ENCODE measurements at places on chromosomes 1 and 21.
A peak's percentile ranks its signal among the peaks of the same experiment; 100 is the strongest.

- DNase-seq, result no peak
Observed at GRCh38 chr1:105909811-105910210, 1146.7 kb upstream of the PRMT6 start.

- no peak for DNase-seq
Observed at GRCh38 chr1:188660572-188660971, 1817.1 kb downstream of the BRINP3 start.

DNA sequence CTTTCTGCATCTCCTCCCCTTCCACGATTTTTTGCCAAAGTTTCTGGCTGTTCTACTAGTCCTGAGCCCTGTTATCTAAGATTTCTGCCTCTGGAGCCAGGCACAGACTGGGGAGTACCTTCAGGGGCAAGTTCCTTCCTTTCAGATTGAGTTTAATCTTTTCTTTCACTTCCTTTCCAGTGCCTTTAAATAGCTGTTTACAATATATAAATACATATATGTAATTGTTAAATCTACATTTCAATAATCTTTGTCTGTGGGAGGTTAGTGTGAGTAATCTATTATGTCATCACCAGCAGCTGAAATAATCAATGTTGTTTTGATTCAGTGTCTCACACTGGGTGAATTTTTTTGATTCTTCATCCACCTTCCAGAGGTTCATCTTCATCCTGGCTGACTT is 31.8 kb downstream of the DIPK1A start:
- DNase-seq, result no peak

GRCh38 chr1:108722292-108722691 is 9.6 kb downstream of the FNDC7 start:
- DNase-seq, result no peak

- DNase-seq, result no peak
Observed at GRCh38 chr1:179575497-179576314, at the start of gene NPHS2. Gene NPHS2, minus strand, starts transcription at chr1:179575948. Its CDS starts 84 bp downstream, at chr1:179575864.

GRCh38 chr1:234934611-234935033 is 194.0 kb downstream of the TOMM20 start:
- no peak for DNase-seq

- no peak for DNase-seq
Observed at GRCh38 chr1:166330096-166330495, 163.3 kb upstream of the FAM78B start.

- no peak for DNase-seq
Observed at GRCh38 chr1:162922201-162922600, 61.2 kb upstream of the CCDC190 start.

- peak; percentile 38 for DNase-seq
Observed at GRCh38 chr1:200302192-200302920, 107.5 kb downstream of the ZNF281 start.

GRCh38 chr1:160659566-160659965 is 12.7 kb upstream of the SLAMF1 start:
- no peak for DNase-seq

DNA sequence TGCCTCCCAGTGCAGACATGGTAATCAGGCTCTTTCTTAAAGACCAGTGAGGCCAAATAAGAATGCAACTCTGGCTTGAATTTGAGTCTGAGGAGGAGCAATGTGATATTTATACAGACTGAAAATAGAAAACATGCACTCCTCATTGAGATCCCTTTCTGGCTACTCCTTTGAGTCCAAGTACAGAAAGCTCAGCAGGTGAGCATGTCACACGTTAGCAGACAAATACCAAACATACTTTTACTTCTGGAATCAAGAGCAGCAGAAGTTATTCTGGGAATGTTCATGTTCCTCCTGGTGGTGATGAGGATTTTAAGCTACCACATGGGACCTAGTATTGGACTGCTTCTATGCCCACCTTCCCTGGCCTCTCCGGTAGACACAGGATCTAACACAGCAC is 48.3 kb downstream of the PGBD5 start:
- no peak for DNase-seq

GRCh38 chr1:242008826-242009495 is 10.1 kb upstream of the MAP1LC3C start:
- no peak for DNase-seq

DNA sequence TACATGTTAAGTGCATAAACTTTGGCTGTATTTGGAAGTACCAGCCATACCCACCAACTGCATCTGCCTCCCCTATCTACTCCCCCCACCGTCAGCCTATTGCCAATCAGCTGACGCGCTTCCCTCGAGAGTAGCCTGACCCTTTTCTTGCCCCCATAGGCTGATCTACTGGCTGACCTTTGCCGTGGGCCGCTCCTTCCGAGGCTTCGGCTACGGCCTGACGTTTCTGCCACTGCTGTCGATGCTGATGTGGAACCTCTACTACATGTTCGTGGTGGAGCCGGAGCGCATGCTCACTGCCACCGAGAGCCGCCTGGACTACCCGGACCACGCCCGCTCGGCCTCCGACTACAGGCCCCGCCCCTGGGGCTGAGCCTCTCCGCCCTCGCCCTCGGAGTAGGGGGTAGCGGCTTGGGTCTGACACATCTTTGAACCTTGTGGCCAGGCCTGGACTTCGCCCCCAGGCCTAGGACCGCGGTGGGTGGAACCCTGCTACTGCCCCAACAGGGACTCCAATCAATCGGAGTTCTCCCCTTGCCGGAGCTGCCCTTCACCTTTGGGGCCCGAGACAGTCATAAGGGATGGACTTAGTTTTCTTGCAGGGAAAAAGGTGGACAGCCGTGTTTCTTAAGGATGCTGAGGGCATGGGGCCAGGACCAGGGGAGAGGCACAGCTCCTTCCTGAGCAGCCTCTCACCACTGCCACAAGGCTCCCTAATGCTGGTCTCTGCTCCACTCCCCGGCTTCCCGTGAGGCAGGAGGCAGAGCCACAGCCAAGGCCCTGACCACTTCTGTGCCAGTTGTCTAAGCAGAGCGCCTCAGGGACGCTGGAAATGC is 4.0 kb downstream of the GLMP start:
- no peak for DNase-seq

GRCh38 chr1:172425339-172425738 is 4.9 kb downstream of the C1orf105 start:
- no peak for DNase-seq

DNA sequence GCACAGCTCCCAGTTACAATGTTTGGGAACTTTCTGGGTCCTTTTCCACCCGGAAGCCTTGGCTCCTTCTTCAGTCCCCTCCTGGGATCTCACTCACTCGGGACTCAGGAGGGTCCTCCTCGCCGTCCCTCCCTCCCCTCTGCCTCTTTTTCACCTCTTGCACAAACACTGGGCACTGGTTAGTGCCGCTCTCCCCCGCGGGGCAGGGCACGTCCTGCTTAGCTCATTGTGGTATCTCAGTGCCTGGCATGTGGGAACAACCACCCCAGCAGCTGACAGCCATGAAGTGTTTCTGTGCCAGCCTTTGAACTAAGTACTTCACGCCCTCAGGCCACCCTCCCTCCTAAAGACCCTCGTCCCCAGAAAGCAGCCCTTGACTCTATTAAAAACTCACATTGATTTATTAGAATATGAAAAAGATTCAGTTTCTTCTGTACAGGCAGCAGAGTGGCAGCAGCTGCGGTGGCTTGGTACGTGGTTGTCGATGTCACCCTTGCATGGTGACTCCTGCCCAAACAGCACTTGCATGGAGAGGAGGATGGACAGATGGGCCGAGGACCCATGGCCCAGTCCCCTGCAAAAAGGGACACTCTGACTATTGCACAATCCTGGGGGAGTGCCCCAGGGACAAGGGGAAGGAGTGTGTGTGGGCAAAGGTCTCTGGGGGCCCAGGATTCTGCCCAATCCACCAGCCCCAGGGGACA is 56.3 kb downstream of the SLC9A1 start:
- DNase-seq, result no peak

- DNase-seq, result no peak
Observed at GRCh38 chr1:175148068-175148467, 44.5 kb downstream of the KIAA0040 start.

DNA sequence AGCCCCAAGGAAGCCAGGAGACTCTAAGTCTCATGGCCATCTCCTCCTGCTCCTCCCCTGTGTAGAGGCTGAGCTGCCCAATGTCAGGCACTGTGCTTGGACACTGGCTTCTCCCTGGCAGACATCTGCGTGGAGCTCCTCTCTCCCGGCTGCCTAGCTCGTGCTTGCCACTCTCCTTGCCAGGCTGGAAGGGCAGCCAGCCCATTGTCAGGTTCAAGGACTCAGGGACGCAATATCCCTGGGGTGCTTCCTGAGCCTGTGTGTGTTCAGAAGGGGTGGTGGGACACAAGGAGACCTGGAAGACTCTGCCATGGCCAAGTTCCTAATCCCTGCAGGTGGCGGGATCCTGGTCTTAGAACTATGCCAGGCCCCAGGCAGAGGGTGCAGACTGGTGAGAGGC is 65.4 kb upstream of the PARP1 start:
- DNase-seq, result no peak

DNA sequence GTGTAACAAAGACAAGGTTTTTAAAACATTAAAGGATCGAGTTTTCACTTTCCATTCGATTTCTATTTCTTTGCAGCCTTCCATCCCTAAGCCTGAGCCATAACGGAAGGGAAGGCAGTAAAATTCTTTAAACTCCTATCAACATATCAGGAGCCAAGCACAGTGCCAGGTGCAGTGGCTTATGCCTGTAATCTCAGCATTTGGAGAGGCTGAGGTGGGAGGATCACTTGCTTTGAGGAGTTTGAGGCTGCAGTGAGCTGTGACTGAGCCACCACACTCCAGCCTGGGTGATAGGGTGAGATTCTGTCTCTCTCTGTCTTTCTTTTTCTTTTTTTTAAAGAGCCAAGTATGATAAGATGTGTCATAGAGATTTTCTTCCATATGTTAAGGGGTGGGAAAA is 217.5 kb upstream of the GREM2 start:
- no peak for DNase-seq

DNA sequence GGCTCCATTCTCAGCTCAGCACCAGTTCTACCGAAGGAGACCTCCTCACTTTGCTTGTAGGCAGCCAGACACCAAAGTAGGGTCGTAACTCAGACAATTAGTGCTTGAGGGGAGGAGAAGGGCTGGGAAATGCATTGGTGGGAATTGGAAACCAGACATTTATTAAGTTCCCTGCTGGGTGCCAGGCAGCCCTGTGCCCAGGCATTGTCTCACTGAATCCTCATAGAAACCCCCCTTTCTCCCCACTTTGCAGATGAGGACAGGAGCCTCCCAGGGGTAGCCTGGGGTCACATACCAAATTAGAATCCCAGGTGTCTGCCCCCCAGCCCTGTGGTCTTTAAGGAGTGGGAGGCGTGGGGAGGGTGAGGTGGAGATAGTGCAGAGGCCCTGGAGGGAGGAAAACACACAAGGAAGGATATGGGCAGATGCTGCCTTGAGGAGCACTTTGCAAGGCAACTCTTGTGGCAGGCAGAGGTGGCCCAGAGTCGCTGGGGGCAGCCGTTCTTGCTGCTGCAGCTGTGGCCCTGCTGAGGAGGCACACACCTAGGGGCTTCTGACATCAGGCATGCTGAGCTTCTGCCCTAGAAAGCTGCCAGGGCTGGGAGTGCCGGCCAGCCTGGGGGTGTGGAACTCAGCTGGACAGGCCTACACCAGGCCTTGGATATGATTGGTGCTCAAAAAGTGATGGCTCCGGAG is 29.4 kb downstream of the CDK18 start:
- DNase-seq, result no peak

DNA sequence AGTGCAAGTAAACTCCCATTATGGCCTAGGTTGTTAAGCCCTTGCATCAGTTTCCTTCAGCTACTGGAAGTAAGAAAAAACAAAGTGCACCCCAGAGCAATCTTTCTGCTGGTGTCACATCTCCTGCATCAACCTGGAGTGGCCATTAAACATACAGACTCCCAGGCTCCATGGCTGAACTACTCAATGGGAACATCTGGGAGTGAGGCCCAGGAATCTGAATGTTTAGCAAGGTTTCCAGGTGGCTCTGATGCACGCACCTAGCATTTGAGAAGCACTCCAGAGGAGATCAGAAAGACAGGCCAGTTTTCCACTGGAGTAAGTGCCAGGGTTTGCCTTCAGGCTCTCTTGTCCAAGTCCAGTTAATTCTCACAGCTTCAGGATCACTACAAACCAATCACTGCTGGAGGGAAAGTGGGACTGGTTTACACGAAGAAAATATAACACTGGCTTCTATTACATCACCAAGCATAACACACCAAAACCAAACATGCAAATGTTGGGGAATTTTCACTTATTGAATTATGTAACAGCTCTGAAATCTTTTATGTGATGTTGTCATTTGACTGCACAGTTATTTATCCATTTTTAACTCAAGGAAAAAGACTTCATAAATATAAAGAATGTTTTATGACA is 22.3 kb upstream of the ABCA4 start:
- no peak for DNase-seq

- no peak for DNase-seq
Observed at GRCh38 chr1:151964510-151964909, 29.1 kb downstream of the S100A10 start.

Measured in stimulated activated CD8-positive, alpha-beta memory T cell treated with anti-CD3 and anti-CD28 coated beads, Interleukin-15, amount 100 ng/mL, for 4 hours (primary cell).